ENCODE measurements at places on chromosomes 2 and 18.

DNA sequence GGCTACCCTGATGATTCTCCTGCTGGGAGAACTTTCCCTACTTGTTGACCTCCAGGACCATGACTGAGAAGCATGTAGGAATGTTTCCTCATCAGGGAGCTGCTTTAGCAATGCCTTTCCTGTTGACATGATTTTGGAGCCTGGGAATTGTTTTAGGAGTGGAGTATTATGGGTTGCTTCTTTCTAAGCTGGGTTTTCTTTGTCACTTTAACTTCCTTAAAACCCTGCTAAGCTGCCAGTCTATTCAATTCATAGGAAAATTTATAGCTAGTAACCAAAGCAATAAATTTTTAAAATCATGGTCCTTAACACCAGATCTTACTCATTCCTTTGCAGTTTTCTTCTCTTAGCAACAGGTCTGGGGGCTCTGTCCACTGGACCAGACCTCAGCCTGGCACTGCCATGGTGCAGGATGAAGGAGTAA lies 125.6 kb upstream of the TACR1 start:
- no peak for DNase-seq

DNA sequence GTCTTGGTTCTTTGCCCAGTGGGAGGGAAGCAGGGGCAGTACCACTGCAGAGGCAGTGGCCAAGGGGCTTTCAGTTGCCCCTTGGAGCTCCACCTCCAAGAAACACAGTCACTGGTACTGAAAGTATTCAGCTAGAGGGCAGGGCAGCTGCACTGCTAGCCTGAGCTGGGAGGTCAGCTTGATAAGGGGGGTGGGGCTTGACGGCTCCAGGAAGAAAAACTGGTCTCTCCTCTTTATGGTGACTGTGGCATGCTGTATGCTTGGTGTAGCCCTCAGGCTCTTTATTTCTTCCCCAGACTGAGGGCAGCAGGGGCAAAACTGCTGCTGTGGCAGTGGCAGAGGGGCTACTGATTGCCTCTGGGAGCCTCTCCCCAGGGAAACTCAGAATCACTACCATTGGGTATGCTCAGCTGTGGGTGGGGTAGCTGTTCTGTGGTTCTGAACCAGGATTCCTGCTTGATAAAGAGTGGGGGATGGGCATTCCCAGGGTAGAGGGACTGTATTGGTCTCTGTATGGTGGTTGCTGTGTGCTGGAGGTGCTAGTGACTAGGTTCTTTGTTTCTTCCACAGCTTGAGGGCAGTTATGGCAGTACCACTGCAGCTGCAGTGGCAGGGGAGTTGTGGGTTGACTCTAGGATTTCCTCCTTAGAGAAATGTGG lies 134.6 kb upstream of the SCN7A start:
- DNase-seq, result no peak

DNA sequence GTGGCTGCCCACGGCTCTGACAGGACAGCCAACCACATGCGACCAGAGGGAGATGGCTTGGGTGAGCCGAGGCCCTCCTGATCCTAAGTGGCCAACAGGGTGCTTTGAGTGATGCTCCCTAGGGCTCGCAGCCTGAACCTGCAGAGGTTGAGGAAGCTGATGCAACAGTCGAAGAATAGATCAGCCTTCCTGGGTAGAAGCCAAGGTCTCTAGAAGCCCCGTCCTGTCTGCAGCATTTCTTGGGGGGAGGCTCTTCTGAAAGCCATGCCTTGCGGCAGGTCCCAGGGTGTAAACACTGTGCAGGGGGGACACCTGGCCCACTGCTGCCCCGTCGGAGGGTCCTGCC lies 136.4 kb downstream of the HDAC4 start:
- DNase-seq, result no peak

DNA sequence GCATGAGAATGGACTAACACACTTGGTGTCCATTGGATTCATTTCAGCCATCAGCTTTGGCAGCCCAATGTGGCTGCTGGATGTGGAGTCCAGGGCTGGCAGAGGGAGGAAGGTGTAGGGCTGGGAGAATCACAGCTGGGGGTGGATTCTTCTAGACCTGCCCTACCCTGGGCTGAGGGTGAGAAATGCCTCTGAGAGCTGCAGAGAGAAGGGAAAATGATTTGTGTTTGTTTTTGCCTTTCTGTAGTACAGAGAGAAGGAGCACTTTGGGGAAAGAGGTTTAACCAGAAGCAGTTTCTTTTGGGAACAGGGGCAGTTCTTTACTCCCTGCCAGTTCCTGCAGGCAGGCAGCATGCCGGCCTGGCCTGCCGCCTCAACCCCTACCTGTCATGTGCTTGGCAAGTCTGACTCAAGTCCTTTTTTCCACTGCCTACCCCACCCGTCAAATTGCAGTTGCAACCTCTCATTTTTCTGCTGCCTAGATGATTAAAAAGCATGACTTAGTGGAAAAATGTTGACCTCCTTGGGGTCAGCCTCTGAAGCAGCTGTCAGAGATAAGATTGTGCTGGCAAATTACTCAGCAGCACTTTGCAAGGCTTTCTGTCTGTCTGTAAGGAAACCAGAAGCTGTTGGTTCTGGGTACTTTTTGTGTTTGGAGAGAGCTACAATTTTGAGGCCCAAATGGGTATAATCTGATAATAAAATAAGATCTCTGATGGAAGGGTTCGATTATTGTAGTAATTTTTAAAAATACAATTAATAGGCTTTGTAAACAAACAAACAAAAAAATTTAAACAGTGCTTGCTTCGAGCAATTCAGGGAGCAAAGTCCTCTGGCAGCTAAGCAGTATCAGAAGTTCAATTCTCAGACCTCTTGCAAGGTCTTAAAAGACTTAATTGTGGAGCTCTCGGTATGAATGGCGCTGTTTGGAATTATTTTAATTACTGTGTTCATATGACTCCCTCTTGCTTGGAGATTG lies 21.7 kb downstream of the LBH start:
- no peak for DNase-seq

- no peak for DNase-seq
Measured at GRCh38 chr2:177010146-177010545, 202.4 kb upstream of the HNRNPA3 start.

DNA sequence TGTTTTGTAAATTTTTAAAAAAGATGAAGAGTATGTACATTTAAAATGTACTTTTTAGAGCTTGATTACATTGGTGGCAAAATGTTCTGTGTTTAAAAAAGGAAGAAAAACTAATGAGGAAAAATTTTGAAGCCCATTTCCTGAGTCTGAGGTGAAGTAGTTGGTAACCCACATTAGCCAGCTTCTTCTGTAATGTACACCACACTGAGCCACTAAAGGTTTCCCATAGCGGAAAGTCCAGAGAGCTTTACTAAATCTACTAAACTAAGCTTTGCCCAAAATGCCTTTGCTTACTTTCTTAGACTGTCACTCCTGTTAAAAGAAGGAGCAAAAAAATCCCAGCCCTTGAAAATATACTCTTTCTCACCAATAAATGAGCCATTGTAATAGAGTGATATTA lies 804.8 kb upstream of the ZEB2 start:
- DNase-seq, result no peak

- no peak for DNase-seq
Measured at GRCh38 chr2:56971383-56971974, 787.7 kb downstream of the CCDC85A start.

GRCh38 chr2:11521775-11522174 lies 12.1 kb upstream of the GREB1 start:
- no peak for DNase-seq

DNA sequence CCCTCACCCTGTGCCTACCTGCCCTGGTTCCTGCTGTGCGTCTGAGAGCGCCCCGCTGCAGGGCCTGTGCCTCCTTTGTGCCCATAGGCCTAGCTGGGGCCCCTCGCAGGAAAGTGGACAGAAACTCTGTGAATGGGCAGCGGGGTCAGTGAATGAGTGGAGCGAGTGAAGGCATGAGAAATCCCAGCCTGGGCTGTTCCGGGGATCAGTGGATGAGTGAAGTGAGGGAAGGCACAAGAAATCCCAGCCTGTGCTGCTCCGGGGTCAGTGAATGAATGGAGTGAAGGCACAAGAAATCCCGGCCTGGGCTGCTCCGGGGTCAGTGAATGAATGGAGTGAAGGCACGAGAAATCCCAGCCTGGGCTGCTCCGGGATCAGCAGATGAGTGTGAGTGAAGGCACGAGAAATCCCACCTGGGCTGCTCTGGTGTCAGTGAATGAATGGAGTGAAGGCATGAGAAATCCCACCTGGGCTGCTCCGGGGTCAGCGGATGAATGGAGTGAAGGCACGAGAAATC lies 2.0 kb downstream of the COLEC11 start:
- no peak for DNase-seq

- no peak for DNase-seq
Measured at GRCh38 chr2:66073172-66073571, 361.8 kb upstream of the MEIS1 start.

DNA sequence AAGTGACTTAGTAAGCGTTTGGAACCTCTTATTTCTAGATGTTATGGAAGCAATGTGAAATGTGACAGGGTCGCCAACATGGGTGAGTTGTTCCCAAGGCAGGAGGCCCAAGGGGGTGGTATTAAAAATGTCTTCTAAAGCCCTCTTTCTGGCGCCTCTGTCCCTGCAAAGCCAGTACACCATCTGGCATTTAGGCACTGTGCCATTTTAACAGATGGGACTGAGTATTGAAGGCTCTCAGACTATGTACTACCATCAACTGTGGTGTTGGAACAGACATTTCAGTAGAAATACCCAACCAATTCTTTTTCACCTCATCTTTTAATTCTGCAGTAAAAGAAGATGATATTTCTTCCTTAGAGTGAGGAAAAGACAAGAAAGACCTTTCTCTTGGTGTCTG lies 384.5 kb upstream of the MMADHC start:
- no peak for DNase-seq

GRCh38 chr2:22281033-22281432 lies 1103.9 kb upstream of the KLHL29 start:
- DNase-seq, result no peak

DNA sequence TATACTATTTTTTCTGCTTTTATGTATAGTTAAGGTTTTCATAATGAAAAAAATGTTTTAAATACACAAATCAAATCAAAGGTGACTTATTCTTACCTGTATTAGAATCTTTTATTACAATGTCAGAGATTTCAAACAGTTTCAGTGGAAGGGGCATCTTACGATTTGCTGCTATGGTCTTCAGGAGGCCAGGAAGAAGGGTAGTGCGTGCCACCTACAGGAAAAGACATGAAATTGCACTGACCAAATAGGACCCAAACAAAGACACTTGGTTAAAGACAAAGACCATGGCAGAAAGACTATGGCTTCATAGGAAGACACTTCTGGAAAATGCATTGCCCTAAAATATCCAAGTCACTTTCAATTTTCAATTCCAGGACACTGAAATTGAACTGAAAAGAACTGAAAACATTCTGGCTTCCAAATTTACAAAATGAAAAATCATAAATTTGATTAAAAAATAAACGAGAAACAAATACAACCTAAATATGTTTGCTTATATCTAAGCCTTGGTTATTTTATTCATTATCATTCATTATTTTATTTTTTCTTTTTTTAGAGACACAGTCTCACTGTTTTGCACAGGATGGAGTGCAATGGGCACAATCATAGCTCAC lies 42.1 kb downstream of the FARSB start:
- DNase-seq, result no peak

- DNase-seq, result no peak
Measured at GRCh38 chr2:216865658-216866057, 5.8 kb upstream of the TNP1 start.

DNA sequence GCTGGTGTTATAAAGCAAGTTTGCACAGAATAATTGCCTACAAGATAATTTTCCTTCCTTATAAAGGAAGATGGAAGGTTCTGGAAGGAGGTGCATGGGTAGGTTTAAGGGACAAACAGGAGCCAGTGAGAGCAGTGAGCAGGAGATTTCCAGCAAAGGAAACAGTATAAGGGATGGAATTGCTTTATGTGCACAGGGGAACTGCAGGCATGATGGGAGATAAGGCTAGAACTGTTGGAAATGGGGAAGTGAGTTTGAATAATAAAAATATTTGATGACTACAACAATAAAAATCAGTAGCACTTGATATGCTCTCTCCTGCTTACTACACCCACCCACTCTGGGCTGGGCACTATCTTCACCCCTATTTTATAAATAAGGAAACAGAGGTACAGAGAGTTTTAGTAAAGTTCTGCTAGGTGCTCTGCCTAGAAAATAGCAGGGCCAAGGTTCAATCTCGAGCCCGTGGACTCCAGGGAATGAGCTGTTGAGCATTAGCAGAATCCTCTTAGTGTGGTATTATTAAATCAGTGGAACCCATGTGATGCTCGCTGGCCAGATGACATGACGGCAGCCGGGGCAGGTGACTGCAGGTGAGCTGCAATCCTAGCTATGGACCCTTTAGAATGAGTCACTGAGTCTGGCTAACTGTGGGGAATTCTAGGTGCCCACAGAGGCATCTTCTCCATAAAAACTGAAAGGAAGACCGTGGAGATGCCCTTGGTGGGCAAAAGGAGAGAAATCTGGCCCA lies 302.5 kb downstream of the PIEZO2 start:
- DNase-seq, result no peak

DNA sequence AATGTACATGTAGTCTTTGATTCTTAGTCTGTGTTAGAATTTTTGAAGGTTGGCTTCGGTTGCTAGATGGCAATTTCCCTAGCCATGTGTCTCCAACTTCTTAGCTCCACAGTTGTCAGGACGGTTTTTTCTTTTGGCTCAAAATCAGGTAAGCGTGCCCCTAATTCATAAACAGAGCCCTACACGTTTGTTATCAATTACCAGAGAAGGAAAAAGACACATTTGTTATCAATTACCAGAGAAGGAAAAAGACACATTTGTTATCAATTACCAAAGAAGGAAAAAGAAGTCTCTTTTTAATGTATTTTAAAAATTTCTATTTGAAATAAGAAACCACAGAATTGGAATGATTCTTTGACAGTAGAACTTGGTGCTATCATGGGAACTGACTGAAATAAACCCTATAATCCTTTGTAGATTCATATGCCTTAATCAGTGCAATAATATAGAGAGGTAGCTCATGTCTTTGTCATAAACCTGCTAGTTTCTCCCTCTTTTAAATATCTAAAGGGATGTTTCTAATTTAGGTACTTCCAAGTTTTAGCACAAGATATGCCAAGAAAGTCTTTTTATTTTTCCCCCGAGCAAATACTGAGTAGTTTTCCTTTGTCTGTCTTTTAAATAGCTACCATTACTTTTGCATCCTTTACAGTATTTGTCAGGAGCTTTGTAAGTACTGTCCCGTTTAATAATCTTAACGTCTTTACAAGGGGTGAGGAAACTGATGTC lies 35.9 kb downstream of the CAMKMT start:
- no peak for DNase-seq

- no peak for DNase-seq
Measured at GRCh38 chr2:159715451-159715850, 3.1 kb downstream of the MARCHF7 start.

GRCh38 chr2:160516547-160517365 lies 23.1 kb upstream of the RBMS1 start:
- DNase-seq, result no peak

DNA sequence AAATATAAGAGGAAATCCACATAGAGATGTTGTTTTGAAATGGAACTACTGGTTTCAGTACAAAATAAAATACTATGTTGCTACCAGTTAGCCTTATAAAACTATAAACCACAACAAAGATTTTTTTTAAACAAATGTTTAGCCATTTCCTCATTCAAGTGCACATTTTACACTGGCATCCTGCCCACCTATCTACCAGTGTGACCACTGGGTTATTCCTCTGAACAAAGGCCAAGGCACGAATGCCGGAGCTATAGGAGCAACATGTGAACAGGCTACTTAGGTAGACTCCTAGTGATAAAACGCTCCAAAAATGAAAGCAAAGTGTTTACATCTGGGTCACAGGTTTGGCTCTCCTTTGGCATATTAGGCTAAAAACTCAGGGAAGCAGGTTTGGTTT lies 31.8 kb upstream of the SULT1C4 start:
- no peak for DNase-seq
